ENCODE measurements at places on chromosomes 11 and 22. TPM values are rescaled to one million over a fixed set of nuclear protein-coding genes. Genes with fewer than 3 reads are reported as not detected.

DRD4 gene
- 0.18 TPM for total RNA-seq

ATP5MG gene
- total RNA-seq: 237 TPM

ROBO4 gene
- not detected for total RNA-seq

HSPB2 gene
- total RNA-seq: not detected

SLC22A9 gene
- not detected for total RNA-seq

SYT13 gene
- not detected for total RNA-seq

NNMT gene
- total RNA-seq: not detected

GGTLC3 gene
- not detected for total RNA-seq

GRCh38 chr11:119055901-119056300, 1.1 kb downstream of the HYOU1 start:
- H3K4me1 ChIP-seq: peaks cover 29% of the 10 kb centered on the region
- no peak for DNase-seq
- H3K36me3 ChIP-seq: peaks cover 58% of the 10 kb centered on the region
- H3K27ac ChIP-seq: peak overlapping the region; percentile 85
- peak overlapping the region; percentile 84 for H3K4me3 ChIP-seq

DNA sequence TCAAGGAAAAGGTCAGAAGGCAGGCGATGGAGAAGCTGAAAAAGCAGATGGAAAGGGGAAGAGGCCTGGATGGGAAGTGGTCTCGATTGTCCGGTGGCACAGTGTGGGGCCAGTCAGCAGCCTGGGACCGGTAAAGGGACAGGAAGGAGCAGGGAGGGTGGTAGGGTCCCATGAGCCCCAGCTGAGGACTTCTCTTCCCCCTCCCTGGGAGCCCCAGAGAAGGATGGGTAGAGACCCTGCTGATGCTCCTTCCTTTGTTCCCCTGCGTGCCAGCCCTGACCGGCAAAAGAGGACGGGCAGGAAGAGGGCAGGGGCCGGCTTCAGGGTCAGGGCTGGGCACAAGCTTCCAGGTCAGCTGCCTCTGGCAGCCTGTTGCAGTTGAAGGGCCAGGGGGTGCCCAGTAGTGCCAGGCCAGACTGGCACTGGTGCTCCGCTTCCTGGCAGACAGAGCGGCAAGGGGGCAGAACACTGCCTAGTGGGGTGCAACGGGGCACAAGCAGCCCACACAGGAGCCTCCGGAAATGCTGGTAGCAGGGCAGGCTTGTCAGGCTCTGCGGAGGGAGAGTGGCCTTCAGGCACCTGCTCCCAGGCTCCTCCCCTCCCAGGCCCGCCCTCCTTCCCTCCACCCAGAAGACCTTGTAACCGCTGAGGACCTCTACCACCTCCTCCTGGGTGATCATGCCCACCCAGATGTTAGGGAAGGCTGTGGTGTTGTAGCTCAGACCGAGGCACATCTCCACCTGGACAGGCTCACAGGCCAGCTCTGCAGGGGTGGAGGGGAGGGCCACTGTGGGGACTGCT, 739 bp upstream of the C1QTNF5 start:
- no peak for DNase-seq
- H3K27me3 ChIP-seq: peaks cover 40% of the 10 kb centered on the region

- H3K27me3 ChIP-seq: no peaks in the 10 kb centered on the region
- H3K36me3 ChIP-seq: peaks cover 3% of the 10 kb centered on the region
- no peak for DNase-seq
- H3K4me1 ChIP-seq: peaks cover 33% of the 10 kb centered on the region
- peak overlapping the region; percentile 99 for H3K4me3 ChIP-seq
- peak overlapping the region; percentile 91 for H3K27ac ChIP-seq
These were observed 1.1 kb upstream of the SERGEF start for GRCh38 chr11:18013790-18014507.

- no peak overlapping the region for H3K27ac ChIP-seq
- H3K4me1 ChIP-seq: no peaks in the 10 kb centered on the region
- no peaks in the 10 kb centered on the region for H3K36me3 ChIP-seq
- no peak for DNase-seq
- peaks cover 10% of the 10 kb centered on the region for H3K27me3 ChIP-seq
These were observed 154.2 kb upstream of the NAV2 start for GRCh38 chr11:19558189-19558986.

- H3K27ac ChIP-seq: no peak overlapping the region
- DNase-seq: no peak
- no peaks in the 10 kb centered on the region for H3K36me3 ChIP-seq
- H3K4me1 ChIP-seq: no peaks in the 10 kb centered on the region
- H3K27me3 ChIP-seq: peaks cover 21% of the 10 kb centered on the region
These were observed 76.2 kb downstream of the SNX19 start for GRCh38 chr11:130839981-130840666.

GRCh38 chr22:39479254-39479653, 22.4 kb downstream of the MGAT3 start:
- no peaks in the 10 kb centered on the region for H3K36me3 ChIP-seq
- H3K27me3 ChIP-seq: no peaks in the 10 kb centered on the region
- H3K27ac ChIP-seq: no peak overlapping the region
- H3K4me1 ChIP-seq: no peaks in the 10 kb centered on the region
- no peak for DNase-seq

DNA sequence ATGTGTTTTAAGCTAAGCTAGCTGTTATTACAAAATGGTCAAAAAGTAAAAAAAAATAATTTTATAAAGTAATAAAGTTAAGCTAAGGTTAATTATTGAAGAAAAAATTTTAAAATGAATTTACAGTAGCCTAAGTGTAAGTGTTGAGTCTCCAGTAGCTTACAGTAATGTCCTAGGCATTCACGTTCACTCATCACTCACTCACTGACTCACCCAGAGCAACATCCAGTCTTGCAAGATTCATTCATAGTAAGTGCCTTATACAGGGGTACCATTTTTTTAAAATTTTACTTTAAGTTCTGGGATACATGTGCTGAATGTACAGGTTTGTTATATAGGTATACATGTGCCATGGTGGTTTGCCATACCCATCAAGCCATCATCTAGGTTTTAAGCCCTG, 11.6 kb upstream of the OOSP4B start:
- no peak overlapping the region for H3K27ac ChIP-seq
- H3K27me3 ChIP-seq: peaks cover 4% of the 10 kb centered on the region
- no peak for DNase-seq
- H3K36me3 ChIP-seq: no peaks in the 10 kb centered on the region

DNA sequence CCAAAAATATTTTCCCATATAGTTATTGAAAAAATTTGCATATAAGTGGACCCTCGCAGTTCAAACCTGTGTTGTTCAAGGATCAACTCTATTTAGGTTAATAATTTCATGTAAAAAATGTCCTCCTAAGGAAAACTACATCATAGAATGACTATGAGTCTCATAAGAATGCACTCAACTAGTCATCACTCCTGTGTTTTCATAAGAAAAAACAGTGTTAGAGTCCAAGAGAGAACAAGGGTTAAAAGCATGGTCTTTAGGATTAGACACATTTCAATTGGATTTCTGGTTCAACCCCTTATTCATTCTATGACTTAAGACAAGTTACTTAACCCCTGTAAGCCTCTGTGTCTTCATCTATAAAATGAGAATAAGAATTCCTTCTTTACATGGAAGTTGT, 5.1 kb downstream of the PARVA start:
- no peak overlapping the region for H3K27ac ChIP-seq
- H3K27me3 ChIP-seq: peaks cover 48% of the 10 kb centered on the region
- DNase-seq: no peak
- peaks cover 2% of the 10 kb centered on the region for H3K4me1 ChIP-seq
- H3K4me3 ChIP-seq: no peak overlapping the region
- no peaks in the 10 kb centered on the region for H3K36me3 ChIP-seq

DNA sequence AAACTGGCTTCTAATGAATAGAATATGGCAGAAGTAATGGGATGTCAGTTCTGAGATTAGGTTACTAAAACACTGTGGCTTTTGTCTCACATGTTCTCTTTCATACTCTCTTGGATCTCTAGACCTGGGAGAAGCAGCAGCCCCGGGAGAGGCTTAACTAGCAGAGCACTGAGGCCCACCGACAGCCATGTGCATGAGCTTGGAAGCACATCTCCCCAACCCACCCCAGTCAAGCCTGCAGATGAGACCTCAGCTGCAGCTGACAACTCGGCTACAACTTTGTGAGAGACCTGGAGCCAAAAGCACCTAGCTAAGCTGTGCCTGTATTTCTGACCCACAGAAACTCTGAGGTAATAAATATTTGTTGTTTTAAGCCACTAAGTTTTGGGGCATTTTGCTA, 100.8 kb downstream of the TRIM29 start:
- H3K4me3 ChIP-seq: no peak overlapping the region
- H3K27me3 ChIP-seq: peaks cover 2% of the 10 kb centered on the region
- no peaks in the 10 kb centered on the region for H3K4me1 ChIP-seq
- no peak for DNase-seq

DNA sequence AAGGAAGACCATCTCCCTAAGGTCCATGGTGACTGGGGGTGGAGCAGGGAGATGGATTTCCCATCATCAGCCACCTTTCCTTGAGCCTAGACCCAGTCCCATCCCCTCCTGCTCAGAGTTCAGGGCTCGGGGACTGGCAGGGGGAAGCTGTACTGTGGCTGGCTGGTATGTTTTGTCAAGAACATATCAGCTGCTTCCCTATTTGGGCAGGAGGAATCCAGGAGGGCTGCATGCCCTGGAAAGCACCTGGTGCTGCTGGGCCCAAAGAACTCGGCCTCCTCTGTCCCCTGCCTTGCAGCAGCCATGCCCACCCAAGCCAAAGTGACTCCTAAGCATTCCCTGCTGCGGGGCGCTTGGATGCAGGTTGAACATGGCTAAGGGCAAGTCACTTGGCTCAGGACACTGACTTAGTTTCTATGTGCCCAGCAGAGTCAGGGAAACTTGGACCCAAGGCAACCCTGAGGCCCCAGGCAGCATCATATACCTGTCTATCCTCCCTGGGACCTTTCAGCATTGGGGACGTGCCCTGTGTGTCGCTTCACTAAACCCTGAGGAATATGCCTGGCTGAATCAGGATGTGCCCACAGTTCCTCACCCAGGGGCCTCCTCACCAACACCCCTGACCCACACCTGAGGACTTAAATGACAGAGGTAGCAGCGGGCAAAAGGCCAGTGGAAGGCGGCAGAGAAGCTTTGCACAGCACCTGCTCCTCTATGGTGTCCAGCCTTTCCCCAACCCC, 43.1 kb downstream of the BUD13 start:
- H3K27me3 ChIP-seq: no peaks in the 10 kb centered on the region
- peaks cover 11% of the 10 kb centered on the region for H3K4me1 ChIP-seq
- H3K36me3 ChIP-seq: no peaks in the 10 kb centered on the region
- H3K4me3 ChIP-seq: no peak overlapping the region
- H3K27ac ChIP-seq: no peak overlapping the region

GRCh38 chr11:62497132-62497801, 49.3 kb downstream of the AHNAK start:
- H3K27me3 ChIP-seq: peaks cover 16% of the 10 kb centered on the region
- no peaks in the 10 kb centered on the region for H3K36me3 ChIP-seq
- no peak for DNase-seq
- H3K27ac ChIP-seq: no peak overlapping the region

DNA sequence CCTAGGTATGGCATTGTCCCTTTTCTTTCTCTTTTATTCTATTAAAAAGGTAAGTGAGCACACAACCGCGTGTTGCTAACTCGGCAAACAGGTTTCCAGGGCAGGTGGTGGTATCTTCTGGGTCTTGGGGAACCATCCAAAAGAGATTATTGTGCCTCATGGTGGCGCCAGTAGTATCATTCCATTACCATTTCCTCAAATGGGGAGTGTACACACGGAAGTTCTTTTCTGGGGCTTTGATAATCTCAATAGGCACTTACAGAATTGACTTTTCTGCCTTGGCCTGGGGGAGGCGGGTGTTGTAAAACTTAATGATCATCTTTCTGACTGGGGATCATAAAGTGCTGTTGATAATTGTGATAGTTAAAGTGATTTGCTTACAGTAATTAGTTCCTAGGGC, 234.1 kb downstream of the KIRREL3 start:
- H3K36me3 ChIP-seq: no peaks in the 10 kb centered on the region
- H3K27ac ChIP-seq: no peak overlapping the region
- no peaks in the 10 kb centered on the region for H3K4me1 ChIP-seq

- no peak overlapping the region for H3K4me3 ChIP-seq
- DNase-seq: no peak
- H3K27me3 ChIP-seq: peaks cover 14% of the 10 kb centered on the region
- H3K36me3 ChIP-seq: no peaks in the 10 kb centered on the region
- no peak overlapping the region for H3K27ac ChIP-seq
- no peaks in the 10 kb centered on the region for H3K4me1 ChIP-seq
These were observed 105.6 kb upstream of the ALDH3B2 start for GRCh38 chr11:67780056-67780455.

DNA sequence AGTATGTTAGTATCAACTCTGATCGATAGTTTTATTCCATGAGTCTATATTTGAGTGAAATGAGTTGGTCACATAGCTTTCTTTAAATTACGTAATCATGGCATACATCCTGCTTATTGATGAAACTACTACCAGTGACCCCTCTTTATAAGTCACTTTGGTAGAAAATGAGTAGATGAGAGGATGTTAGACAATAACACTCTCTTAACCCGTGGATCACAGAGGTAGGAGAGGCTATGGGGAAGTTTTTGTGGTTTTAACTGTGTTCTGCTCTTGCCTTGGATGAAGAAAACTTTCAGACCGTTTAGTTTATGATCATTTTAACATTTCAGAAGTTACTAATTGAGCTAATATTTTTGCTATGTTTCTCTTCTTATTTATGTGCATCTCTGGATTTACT, 34.0 kb downstream of the TBCEL start:
- DNase-seq: no peak
- peaks cover 13% of the 10 kb centered on the region for H3K4me1 ChIP-seq
- no peak overlapping the region for H3K4me3 ChIP-seq
- H3K36me3 ChIP-seq: peaks cover 55% of the 10 kb centered on the region
- H3K27me3 ChIP-seq: no peaks in the 10 kb centered on the region
- no peak overlapping the region for H3K27ac ChIP-seq

- peaks cover 32% of the 10 kb centered on the region for H3K4me1 ChIP-seq
- no peak for DNase-seq
- no peaks in the 10 kb centered on the region for H3K27me3 ChIP-seq
These were observed 61.3 kb upstream of the NARS2 start for GRCh38 chr11:78635814-78636506.

DNA sequence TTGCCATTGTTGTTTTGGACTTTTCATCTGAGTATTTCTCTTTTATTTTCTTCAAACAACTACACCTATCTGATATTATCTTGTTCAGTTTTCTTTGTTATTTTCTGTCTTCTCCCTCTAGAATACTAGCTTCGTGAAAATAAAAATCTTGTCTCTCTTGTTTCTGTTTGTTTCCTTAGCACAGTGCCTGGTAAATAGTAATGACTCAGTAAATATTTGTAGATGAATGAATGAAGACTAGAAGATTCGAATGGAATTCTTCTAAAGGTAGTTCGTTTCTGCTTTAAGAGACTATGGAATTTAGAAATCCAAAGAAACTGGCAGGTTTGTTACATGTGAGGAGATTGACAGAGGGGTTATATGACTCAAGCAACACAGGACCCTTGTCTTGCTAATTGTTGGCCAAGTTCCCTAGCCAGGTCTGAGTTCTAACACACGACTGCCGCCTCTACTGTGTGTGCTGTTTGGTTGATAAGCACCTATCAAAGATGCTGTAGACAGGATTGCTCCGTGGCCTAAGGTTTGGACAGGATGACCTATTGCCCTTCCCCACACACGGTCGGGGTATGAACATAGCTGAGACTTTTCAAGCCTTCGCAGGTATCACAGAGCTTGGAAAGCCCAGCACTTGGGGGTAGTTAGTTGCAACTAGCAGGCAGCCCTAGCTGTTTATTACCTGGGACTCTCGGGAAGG, 831 bp upstream of the TMEM135 start:
- H3K4me1 ChIP-seq: peaks cover 40% of the 10 kb centered on the region
- H3K27ac ChIP-seq: peak overlapping the region; percentile 9
- no peak for DNase-seq
